ENCODE measurements at places on chromosomes 13 and 19.

GRCh38 chr13:27978301-27978968, 9.3 kb upstream of the CDX2 start:
- DNase-seq, result no peak

GRCh38 chr13:44695520-44695919, 119.4 kb upstream of the TSC22D1 start:
- no peak for DNase-seq

- DNase-seq, result no peak
These were observed 84.0 kb downstream of the ALOX5AP start for GRCh38 chr13:30819136-30819888.

- no peak for DNase-seq
These were observed 5.3 kb downstream of the ZNF557 start for GRCh38 chr19:7074705-7075282.

DNA sequence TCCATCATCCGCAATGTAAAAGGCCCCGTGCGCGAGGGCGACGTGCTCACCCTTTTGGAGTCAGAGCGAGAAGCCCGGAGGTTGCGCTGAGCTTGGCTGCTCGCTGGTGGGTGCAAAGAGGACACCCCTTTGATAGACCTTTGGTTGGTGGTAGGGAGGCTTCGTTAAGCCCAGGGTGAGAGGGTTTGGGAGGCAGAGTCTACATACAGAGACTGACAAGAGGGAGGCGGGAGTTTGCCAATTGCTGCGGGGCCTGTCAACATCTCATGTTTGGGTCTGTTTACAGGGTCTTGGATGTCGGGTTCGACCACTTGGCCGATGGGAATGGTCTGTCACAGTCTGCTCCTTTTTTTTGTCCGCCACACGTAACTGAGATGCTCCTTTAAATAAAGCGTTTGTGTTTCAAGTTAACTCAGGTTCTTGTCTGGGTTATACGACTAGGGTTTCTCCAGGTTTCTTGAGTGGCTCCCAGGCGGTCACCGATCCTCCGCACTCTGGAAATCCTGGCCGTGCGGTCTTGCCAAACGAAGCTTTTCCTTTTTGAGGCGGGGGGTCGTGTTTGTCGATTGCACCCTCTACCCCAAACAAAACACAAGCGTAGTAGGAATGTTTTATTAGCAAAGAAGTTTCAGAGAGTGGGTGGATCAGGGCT, 816 bp downstream of the RPS28 start:
- DNase-seq, result no peak
